H7 (cell line): ENCODE measurements at places on chromosomes 7 and 10.

- no peak for DNase-seq
Observed at GRCh38 chr7:96017877-96018276, 245.5 kb downstream of the DYNC1I1 start.

DNA sequence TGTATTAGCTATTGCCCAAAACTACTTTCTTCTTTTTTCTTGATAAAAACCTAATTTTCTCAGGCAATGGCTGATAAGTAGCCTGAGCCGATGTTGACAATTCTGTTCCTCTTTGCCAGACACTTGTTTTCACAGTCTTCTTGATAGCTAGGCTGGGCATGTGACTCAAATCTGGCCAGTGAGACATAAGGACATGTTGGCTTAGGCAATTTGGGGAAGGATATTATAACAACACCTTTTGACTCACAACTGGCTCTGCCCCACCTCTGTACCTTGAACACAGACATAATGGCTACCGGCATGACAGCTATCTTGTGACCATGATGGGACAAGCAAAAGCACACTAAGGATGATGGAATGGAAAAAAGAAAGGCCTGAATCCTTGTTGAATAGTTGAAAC is 72.9 kb upstream of the GPR22 start:
- DNase-seq, result no peak

DNA sequence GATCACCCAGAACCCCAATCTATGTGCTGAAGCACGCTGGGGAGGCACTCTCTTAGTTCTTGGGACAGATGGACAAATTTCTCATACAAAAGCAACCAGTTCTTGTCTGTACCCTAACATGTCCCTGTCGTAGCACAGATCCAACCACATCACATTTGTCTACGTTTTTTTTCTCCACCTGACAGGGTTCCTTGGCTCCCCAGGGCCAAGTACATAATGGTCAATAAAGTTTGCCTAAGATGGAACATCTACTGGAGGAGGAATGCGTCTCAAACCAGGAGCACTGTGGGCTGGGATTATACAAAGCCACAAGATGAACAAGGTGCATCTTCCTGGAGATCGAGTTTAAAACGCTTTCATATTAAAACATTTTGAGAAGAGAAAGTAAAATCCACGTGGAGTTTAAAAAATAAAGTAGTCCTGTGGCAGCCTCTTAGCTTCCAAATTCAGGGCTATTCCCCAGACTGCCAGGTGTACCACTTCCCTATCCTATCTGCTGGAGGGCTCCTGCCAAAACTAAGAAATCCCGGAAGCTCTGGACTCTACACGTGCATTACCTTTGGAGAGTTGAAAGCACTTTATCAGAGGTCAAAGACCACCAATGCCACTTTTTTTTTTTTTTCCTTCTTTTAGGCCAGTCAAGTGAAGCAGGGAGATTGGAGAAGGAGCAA is 1.4 kb downstream of the TMEM243 start:
- no peak for DNase-seq

GRCh38 chr7:159023206-159023605 is 121.5 kb downstream of the VIPR2 start:
- DNase-seq, result no peak

- DNase-seq, result peak; percentile 80
Observed at GRCh38 chr10:86673827-86674581, 5.7 kb downstream of the LDB3 start.

GRCh38 chr10:23293145-23293724 is 51.4 kb downstream of the C10orf67 start:
- DNase-seq, result peak; percentile 74

- no peak for DNase-seq
Observed at GRCh38 chr10:103676058-103676785, 179.2 kb downstream of the SH3PXD2A start.

GRCh38 chr10:30192846-30193608 is 133.6 kb upstream of the JCAD start:
- no peak for DNase-seq

DNA sequence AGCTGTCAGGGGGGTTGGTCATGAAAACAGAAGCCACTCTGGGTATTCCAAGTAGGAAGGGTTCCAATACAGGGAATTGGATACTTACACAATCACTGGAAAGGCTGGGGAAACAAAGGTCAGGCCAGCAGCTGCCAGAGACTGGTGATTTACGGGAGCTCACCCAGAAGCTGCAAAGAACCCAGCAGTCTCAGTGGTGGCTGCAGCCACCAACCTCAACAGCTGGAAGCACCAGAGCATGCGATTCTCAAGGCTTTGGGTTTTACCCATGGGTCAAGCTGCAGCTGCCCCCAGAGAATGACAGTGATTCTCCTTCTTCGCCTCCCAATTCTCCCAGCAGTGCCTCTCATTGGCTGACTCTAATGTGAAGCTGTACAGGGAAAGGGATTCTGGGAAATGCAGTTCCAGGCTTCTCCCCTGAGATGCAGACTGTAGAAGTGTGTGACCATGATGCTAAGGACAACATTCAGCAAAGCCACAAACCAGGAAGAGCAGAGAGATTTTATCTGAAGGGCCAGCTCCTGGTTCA is 107.2 kb upstream of the TCF7L2 start:
- DNase-seq, result no peak

GRCh38 chr10:119190353-119190752 is 11.7 kb upstream of the PRDX3 start:
- DNase-seq, result no peak

- no peak for DNase-seq
Observed at GRCh38 chr10:107520348-107520747, 355.8 kb upstream of the SORCS1 start.

GRCh38 chr10:52864201-52865106 is 91.9 kb upstream of the MBL2 start:
- peak; percentile 64 for DNase-seq

GRCh38 chr10:115818012-115818411 is 455.0 kb downstream of the GFRA1 start:
- no peak for DNase-seq

- DNase-seq, result no peak
Observed at GRCh38 chr7:20236043-20236442, 18.9 kb upstream of the MACC1 start.

DNA sequence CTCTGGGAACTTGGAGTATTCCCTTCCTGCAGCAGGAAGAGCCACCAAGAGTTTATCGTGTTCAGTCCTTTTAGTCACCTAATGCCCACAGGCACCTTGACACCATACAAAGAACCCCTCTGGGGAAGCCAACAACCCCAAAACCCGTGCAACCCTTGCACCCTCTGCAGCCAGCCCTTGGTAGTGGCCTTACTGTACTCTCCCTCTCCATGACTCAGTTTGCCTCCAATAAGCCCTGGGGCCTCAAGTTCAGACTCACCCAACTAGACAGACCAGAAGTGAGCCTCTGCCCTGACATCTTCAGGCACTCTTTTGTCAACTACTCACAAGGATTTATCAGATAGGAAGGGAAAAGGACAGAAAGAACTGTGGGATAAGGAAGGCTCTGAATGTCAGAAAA is 30.9 kb downstream of the KCNMA1 start:
- DNase-seq, result peak; percentile 43

DNA sequence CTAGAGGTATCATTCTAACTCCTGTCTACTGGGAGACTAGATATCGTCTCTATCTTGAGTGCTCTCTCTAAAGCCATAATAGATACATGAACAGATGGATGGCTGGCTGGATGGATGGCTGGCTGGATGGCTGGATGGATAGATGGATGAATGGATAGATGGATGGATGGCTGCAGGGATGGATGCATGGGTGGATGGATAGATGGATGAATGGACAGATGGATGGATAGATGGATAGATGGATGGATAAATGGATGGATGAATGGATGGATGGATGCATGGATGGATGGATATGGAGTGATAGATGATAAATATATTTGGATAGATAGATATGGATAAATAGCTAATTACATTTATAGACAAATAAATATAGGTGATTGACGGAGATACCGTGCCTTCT is 191.2 kb upstream of the KLF6 start:
- DNase-seq, result no peak

DNA sequence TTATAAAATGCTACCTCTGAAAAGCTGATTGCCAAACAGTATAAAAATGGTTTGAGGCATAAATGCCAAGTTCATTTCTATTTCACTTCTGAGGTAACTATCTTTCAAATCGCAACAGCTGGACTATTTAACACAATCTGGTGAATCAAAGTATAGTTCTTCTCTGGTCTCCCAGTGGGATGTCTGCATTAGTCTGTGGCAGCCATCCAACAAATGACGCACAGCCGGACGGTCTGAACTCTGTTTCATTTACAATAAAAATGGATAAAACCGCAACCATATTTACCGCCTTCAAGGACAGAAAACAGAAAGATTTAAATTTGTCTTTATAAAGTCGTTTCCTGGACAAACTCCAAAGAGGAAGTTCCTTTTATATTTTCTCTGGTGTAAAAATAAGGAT is 41.9 kb downstream of the ENO4 start:
- DNase-seq, result no peak

GRCh38 chr10:77156406-77156879 is 481.2 kb downstream of the KCNMA1 start:
- no peak for DNase-seq

DNA sequence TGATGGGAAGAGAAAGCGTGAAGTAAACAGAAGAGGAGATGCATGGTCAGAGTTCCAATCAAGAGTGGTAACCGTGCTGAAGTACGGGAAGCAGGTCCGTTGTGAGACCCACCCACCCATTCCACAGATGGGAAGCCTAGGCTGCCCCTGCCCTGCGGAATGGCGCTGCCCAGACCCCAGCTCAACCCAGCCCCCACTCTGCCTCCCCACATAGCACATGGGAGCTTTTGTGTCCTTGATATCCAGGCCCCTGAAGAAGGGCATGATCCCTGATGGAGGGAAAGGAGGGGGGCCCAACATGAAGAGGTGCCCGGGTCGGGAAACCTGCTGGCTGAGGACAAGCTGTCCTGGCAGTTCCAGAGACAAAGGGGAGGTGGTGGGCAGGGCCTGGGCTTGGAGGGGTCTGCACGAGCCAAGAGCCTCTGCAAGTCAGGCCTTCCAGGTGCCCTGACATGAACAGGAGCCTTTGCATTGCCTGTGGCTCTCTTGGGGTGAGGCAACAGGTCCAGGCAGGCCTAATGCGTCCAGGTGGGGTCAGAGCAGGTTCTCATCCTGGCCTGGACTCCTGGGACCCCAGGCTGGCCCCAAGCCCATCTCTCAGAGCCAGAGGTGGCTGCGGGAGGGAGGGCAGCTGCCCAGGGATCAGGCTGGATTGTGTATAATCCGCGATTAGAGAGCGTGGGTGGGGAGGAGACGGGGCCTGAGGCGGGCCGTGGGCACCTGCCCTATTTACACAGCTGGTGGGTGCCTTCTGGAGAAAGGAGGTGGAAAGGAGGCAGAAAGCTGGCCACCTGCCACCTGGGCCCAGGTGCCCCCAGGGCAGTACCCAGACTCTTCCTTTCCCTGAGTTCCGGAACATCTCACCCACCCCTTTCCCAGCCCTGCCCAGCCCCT is 23.5 kb downstream of the YKT6 start:
- DNase-seq, result no peak

GRCh38 chr10:89086801-89087521 is 96.4 kb downstream of the FAS start:
- peak; percentile 6 for DNase-seq

DNA sequence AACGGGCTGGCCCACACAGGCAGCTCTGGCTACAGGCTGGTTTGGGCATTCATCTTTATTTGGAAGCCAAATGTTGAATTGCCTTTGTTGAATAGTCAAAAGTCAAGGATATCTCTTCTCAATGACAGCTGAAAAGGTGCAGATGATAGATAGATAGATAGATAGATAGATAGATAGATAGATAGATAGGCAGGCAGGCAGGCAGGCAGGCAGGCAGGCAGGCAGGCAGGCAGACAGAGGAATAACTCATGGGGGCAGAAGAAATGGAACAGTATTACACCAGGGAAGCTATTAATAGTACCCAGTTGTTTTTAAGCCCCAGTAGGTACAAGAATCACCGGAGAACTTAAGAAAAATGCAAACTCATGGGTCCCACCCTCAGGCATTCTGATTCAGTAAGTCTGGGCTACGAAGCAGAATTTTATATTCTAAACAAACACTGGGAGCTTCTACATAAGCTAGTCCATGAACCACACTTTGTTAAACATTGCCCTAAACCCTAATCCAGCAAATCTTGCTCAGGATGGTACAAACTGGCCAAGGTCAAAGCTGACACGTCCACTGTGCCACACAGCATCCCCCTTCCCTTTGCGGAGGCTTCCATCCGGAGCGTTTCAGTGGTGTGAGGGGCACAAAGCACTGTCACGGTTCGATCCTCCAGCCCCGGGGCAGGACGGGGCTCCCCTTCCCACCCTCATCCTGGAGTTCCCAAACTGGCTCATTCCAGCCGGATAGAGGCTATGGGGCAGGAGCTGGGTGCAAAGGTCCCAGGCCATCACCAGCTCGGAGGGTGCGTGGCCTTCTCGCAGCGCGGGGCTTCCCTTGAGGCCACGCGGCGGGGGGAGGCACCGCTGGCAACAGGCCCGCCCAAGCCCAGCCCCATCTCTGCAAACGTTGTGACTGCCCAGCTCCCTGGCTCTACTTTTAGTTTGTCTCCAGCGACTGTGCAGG is 6.7 kb downstream of the PRKAG2 start:
- DNase-seq, result no peak

- no peak for DNase-seq
Observed at GRCh38 chr7:133916621-133917020, 210.5 kb upstream of the LRGUK start.

GRCh38 chr10:110498982-110499795 is 1.5 kb downstream of the DUSP5 start:
- peak; percentile 70 for DNase-seq

- no peak for DNase-seq
Observed at GRCh38 chr10:61454541-61454940, 1.4 kb upstream of the TMEM26 start.

GRCh38 chr10:48750991-48751390 is 66.3 kb downstream of the WDFY4 start:
- DNase-seq, result no peak

DNA sequence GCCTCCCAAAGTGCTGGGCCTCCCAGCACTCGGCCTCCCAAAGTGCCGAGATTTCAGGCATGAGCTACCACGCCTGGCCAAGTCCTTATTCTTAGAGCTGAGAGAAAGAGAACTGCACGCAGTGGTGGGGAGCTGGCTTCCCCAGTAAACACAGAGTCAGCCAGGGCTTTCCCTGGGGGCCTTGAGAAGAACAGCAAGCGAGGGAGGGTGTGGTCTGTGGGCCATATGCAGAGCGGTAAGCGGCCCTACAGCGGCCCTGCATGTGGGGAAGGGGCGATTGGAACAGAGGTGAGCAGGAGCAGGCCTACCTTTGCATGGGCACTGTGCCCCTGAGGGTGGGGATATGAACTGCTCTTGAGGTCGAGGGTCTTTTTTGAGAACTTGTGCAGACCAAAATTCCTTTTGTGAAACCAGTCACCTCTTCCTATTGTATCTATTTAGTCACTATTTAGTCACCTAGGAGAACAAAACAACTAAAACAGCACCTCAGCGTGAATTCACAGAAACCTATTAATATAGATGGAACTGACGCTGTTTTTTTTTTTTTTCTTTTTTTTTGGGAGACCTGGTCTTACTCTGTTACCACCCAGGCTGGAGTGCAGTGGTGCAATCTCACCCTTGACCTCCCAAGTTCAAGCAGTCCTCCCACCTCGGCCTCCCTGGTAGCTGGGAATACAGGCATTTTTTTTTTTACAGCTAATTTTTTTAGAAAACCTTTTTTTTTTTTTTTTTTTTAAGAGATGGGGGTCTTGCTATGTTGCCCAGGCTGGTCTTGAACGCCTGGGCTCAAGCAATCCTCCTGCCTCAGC is 36.9 kb upstream of the SH2D4B start:
- no peak for DNase-seq

- no peak for DNase-seq
Observed at GRCh38 chr7:148105853-148106252, 484.7 kb upstream of the C7orf33 start.

- DNase-seq, result no peak
Observed at GRCh38 chr7:121486590-121486989, 90.5 kb upstream of the FAM3C start.

GRCh38 chr7:30249986-30250774 is 34.2 kb upstream of the ZNRF2 start:
- no peak for DNase-seq
